ENCODE measurements at places on chromosomes 4 and X.

DNA sequence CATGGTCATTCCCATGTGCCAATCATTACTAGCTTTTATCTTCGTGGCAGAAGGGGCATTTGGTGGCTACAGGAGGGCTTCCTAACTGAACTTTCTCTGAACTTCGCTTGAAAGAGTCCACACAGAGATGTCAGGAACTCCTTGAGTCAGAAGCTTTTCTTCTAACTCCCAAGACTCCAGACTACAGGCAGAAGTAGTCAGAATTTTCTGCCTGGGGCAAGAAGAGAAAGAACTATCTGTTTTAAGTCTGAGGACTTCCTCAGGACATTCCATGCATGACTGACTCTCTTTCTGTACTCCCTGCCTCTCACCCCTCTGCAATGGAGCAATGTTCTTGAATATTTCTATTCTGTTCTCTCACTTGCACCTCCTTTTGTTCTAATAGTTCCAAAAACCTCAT is 170.5 kb upstream of the TBC1D9 start:
- DNase-seq: no peak

DNA sequence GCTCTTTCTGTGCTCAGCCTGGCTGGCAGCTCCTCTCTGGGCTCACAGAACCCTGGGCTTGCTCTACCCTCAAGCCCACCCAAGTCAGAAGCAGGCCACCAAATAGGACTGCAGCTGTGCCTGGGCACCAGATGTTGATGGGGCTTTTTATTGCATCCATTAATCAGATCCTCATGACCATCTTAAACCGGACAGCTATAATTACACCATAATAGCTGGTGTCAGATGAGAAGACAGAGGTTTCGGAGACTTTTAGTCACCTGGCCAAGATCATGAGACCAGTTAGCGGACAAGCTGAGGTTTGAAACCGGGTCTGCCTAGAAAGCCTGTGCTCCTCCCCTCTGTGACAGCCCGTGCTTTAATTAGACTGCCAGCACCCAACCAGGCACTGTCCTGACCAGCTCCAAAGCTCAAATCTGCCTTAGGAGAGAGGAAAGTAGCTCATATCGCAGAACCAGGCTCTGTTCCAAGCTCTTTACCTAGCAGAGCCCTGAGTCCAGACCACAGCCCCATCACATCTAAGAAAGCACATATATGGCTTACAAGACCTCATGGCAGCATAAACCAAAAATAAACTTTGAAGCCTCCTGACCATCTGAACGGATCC is 88.9 kb downstream of the JAKMIP1 start:
- no peak for DNase-seq

GRCh38 chrX:87518504-87518903 is 902 bp downstream of the KLHL4 start:
- peak; percentile 33 for DNase-seq

DNA sequence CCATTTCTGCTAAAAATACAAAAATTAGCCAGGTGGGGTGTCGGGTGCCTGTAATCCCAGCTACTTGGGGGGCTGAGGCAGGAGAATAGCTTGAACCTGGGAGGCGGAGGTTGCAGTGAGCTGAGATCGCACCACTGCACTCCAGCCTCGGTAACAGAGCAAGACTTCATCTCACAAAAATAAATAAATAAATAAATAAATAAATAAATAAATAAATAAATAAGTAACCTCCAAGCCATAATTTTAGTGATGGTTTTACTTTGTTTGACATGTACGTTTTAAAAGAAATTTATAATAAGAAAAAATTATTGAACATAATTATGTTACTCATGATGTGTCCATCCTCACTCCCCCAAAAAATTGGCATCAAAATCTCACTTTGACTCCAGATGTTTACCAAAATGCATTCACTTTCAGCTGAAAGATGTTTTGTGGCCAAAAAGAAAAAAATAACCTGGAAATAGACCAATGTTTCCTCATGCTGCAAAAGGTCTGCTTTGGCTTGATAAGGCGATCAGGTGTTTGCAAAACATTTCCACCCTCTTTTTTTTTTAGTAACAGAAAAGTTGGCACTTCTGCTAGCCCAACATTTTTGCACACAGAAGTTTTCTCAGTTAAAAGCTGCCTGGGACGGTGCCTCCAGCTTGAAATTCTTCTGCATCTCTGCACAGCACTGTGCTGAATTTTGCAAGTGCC is 42.2 kb upstream of the DHRSX start:
- DNase-seq: no peak

- no peak for DNase-seq
These were observed 5.9 kb upstream of the MAGEB3 start for GRCh38 chrX:30224536-30224935.

- DNase-seq: no peak
These were observed 45.0 kb upstream of the ITM2A start for GRCh38 chrX:79412166-79412565.

DNA sequence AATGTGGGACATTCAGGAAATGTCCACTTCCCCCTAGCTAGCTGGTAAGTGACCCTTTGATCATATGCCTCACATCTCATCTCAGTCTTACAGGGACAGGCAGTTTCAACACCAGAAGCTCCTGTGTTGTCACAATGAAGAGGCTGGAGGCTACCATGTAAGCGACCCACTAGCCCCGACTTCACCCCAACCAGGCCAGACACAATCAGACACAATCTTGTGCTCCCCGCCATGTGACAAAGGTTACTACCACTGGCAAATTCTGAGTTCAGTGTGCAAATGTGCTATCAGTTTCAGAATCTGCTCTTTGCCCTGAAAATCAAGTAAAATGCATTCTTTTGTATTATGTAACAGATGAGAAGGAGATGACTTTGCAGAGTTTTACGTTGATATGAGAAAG is 56.9 kb upstream of the STS start:
- DNase-seq: no peak

DNA sequence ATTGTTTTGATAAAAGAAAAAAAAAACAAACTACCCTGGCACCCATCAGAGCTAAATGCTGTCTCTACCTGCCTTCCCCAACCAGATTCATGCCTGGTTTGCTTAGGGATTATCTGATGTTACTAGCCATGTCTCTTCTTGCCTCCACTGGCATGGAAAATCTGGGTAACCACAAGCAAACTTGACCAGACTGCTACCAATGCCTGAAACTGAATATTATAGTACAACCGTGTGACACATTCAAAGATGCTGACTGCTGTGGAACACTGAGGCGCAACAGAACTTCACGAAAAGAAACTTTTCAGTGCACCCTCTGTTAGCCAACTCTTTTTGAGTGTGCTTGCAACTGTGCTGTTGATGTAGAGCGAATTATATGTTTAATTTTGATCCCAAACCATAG is 228.1 kb downstream of the CBR4 start:
- DNase-seq: no peak

DNA sequence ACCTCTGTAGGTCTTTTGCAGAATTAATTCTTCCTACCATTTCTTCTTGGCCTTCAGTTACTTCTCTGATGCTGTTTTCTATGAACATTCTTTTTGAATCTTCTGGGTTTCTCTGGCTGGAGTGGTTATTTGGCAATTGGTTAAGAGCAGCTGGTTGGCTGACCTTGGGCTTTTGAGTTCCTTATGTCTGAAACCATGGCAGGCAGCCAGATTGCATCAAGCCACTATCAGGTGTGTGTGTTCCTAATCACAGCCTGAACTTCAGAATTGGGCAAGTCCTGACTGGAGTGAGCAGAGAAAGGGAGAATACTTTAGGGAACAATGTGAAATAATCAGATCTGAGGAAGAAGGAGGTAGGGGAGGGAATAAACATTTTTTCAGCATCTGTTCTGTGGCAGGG is 90.2 kb downstream of the ARHGAP10 start:
- peak; percentile 99 for DNase-seq

GRCh38 chrX:85503258-85504158 is 124.0 kb upstream of the POF1B start:
- no peak for DNase-seq

DNA sequence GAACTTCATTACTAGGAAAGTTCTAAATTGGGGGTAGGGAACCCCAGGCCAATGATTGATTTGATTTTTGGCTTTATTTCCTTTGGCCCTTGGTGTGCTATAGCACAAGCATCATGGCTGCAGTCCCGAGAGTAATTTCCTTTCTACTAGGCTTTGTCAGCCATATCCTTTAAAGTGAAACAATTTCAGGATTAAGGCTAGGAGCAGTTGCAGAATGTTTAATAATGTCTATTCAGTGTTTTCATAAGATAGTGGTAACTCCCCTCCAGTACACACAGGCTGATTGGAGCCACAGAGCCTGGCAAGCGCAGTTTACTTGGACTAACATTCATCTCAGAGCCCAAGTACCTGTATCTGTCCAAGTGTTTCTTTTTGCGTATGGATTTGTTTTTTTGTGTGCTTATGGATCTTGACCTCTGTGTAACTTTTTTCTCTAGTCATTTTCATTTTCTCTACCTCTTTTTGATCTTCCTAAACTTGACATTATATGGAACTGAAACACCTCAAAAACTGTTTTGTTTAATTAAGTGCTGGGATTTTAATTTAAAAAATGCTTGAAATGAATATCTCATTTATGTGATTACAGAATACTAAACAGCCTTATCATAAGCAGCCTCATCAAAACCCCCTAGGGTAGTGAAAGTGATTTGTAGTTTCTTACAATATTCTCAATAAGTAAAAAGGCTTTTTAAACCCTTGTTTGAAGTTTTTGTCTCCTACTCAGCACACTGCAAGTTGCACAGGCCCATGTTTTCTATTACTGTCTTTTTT is 7.5 kb downstream of the STIM2 start:
- DNase-seq: peak; percentile 68

DNA sequence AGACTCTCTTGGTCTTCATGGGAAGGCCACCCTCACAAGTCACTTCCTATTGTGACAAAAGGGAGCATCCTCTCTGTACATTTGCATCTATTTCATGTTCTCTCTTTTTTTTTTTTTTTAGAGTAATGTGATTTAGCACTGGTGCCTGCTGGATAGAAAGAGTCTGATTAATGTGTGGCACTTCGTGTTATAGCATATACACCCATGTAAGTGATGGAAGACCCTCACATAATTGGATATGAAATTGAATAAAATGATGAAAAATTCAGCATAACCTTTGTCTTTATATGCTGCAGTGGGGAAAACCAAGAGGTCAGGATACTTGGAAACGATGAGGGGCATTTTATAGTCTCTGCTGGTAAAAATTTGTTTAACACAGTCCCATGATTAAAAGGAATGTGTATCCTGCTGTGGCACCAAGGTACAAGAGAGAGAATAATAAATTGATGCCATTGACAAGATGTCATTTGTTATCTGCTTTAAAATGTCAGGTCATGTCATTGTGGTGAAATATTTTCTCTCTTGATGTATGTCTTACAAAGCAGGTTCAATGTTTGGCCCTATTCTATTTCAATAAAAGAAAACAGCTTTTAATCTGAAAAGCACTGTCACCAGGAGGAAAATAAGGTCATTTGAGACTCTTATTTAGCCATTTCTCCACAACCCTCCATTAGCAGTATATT is 1115.4 kb downstream of the STPG2 start:
- no peak for DNase-seq

DNA sequence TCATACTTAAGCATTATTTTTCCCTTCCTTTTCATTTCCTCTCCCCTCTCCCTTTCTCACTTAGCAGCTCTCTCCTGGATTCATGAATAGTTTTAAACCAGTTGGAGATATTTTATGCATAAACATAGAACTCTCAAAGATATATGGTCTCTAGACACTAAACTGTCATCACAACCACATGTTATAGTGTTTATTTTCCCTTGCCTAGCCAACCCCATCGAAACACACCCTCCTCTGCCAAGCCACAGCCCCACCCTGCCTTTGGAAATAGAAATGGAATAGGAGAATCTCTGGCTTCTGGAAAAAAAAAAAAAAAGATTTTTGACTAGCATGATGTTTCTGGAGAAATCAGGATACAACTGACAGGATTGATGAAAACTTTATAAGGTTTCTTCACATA is 64.8 kb upstream of the RBPJ start:
- DNase-seq: peak; percentile 40

GRCh38 chr4:113209153-113209552 is 159.7 kb downstream of the ANK2 start:
- no peak for DNase-seq

GRCh38 chr4:66123831-66124413 is 453.6 kb upstream of the EPHA5 start:
- no peak for DNase-seq

All from fibroblast of the aortic adventitia (primary cell).